ENCODE measurements at places on chromosomes 12 and 14.

GRCh38 chr14:75402867-75403413 is 24.9 kb upstream of the JDP2 start:
- no peak for DNase-seq

DNA sequence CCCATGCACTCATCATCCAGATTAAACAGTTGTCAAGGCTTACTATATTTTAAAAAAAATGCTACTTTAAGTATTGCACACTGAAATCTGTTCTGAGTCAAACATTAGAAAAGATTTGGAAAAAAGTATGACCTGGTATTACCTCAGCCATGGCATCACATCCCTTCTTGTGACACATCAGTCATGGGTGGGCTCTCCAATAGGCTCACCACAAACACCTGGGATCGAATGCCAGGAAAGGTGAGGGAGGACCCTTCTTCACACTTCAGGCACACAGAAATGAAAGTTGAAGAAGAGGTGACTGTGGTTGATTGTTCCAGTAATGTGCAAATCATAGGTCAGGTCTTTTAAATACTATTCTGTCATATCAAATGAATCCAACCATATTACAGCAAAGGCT is 36.6 kb upstream of the GZMB start:
- no peak for DNase-seq

DNA sequence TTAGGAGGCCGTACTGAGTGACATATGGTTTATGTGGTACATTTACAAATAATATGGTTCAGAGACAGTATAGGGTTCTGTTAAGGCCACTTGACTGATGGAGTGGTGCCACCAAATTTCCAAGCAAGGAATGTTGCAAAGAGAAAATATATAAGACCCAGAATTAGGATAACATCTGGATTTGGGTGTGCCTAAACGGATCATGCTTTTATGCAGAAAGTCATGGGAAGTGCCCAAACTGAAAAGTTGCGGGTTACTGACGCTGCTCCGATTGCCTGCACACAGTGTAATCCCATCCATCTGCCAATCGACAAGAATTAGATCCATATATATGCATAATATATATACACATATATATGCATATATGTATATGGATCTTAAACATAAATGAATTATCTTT is 138.4 kb upstream of the DCN start:
- DNase-seq: no peak

- DNase-seq: no peak
Measured at GRCh38 chr14:23013054-23013748, 3.3 kb upstream of the C14orf93 start.

- DNase-seq: peak; percentile 15
Measured at GRCh38 chr14:60756847-60757246, 22.3 kb downstream of the MNAT1 start.

GRCh38 chr12:104494137-104494792 is 37.5 kb downstream of the CHST11 start:
- DNase-seq: no peak

DNA sequence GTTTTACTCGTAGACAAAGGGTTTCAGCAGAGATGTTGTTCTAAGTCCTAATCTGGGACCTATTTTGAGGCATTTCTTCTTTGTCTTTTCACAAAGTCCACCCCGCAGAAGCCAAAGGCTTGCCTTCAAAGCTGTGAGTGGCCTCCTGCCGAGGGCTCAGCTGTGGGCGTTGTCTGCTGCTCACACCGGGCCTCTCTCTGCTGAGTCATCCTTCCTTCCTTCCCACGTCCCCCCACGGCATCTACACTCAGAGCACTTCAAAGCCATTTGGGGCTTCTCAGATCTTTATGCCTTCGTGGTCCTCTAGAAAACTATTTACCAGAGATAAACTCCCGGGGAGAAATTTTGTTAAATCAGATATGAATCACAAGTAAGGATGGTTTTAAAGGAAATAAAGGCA is 115.9 kb upstream of the TMPO start:
- peak; percentile 65 for DNase-seq

DNA sequence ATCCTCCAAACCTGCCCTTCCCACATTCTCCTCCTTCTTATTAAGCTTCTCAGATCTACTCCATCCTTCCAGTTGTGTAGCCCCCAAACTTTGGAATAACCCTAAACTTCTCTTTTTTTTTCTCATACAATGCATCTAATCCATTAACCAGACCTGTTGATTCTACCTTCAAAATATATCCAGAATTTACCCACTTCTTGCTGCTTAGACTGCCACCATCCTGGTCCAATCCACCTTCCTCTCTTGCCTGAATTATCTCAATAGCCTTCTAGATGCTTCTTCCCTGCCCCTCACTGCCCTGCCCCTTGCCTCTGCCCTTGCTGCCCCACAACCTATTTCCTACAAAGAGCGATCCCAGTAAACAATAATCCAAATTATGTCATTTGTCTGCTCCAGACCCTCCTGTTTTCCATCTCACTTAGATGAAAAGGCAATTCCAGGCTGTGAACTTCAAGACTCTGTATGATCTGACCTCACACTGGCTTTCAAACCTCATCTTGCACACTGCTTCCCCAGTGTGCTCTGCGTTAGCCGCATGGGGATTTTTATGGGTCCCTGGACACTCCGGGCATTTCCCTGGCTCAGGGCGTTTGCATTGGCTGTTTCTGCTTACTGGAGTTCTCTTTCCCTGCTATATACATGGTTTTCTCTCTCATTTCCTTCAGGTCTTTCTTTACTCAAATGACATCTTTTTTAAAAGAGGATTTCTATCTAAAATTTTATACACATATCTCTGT is 42.6 kb upstream of the HIF1A start:
- DNase-seq: no peak

GRCh38 chr14:49240383-49240782 is 345.8 kb downstream of the RPS29 start:
- no peak for DNase-seq

DNA sequence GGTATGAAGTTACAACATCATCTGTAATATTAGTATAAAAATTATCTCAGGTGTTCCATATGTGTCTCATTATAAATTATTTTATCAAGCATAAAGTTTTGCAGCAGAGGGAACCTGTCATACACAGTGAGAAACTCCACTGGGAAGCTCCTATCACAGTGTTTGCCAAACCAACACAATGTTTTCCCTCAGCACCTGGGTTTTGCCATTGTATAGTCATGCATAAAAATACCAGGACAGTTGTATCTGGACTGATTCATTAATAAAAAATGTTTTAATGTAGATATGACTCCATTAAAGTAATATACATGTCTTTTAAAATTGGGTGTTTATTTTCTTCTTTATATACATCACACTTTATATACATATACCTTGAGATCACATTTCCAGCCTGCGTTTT is 56.6 kb downstream of the METTL25 start:
- no peak for DNase-seq

- DNase-seq: no peak
Measured at GRCh38 chr14:97276573-97276972, 479.4 kb downstream of the VRK1 start.

DNA sequence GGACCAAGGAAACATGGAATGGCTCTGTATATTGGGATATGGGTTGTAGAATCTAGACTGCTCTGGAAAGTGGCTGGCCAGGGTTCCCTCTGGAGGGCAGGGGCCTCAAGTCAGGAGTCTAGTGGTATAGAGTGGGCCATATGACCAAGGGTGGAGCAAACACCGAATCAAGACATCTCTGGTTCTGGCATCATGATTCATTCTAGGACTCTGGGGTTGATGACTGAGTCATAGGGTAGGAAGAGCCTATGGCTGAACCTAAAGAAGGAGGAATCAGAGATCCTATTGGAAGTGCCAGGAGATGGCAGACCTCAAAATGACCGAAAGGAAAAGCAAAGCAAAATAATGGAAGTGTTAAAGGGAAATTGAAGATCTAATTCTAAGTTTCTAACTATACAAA is 356.4 kb upstream of the PRICKLE1 start:
- no peak for DNase-seq

- DNase-seq: no peak
Measured at GRCh38 chr14:80117876-80118275, 93.4 kb downstream of the DIO2 start.

DNA sequence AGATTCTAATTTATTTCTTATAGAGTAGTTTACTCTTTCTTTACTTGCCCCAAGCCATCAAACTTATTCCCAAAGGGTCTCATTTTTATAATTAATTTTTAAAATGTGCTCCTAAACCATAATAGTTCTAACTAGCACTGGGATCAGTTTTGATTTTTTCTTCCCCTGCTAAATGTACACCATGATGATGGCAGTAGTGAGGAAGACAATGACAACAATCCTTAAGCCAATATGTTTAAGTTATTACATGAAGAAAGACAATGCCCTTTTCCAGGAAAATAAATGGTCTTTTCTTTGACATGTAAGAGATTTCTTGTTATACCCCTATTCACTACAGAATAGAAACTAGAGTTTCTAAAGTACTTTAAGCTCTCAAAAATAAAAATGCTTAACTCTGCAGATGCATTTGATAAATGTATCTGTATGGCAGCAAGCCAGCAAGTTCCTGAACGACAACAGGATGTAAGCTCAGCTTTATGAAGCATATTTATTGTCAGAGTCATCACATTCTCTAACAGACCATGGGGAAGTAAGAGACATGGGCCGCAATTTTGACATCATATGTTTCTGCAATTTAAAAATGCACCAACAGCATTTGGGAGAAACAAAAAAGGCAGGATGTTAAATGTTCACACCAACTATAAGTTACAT is 36.0 kb upstream of the SNX6 start:
- peak; percentile 92 for DNase-seq

GRCh38 chr12:125110641-125111360 is 45.6 kb downstream of the AACS start:
- peak; percentile 46 for DNase-seq

DNA sequence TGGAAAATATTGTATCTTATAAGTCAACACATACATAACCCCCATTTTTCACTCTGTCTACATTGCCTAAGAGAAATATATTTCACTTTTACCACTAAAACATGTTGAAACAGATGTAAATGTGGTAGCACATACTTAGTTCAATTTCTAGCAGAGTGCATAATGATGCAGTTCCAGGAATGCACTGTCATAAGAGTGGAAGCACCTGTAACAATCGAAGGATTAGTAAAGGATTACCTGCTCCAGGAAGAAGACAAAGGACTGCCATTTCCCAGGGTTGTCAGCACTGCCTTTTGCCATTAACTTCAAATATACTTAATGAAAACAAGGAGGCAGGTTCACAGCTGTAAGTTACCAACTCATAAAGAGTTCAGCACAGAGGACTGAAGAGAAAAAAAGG is 24.6 kb downstream of the DAD1 start:
- no peak for DNase-seq

DNA sequence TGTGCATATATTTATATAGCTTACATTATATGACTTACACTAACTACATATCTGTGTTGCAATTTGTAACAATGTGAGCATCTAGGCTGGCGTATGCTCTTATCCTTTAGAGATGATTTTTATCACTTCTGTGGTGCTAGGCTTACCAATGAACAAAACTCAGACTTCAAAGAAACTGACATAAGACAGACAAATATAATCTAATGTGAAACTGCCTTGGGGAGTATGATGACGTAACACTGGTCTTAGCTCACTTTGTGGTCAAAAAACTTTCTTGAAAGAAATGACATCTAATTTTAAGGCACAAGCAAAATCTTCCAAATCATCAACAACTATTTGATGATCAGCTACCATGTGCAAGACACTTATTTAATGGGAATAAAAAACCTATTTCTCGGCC is 50.0 kb downstream of the SOX5 start:
- no peak for DNase-seq

DNA sequence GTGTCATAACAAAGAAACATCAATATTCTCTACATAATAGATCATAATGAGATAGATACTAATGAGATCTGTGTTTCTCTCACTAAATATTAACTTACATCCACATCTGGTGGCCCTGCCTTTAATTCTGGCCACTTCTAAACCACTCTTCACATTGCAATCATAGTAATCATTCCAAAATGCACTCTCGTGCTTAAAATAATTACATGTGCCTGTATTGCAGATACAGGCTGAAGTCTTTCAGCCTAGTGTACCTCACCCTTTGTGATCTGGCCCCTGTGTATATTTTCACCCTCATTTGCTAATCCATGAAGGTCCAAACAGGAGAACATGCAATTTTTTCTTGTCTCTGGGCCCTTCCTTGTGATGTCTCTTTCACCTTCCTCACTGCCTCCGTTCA is 108.0 kb downstream of the LIN7A start:
- DNase-seq: no peak

DNA sequence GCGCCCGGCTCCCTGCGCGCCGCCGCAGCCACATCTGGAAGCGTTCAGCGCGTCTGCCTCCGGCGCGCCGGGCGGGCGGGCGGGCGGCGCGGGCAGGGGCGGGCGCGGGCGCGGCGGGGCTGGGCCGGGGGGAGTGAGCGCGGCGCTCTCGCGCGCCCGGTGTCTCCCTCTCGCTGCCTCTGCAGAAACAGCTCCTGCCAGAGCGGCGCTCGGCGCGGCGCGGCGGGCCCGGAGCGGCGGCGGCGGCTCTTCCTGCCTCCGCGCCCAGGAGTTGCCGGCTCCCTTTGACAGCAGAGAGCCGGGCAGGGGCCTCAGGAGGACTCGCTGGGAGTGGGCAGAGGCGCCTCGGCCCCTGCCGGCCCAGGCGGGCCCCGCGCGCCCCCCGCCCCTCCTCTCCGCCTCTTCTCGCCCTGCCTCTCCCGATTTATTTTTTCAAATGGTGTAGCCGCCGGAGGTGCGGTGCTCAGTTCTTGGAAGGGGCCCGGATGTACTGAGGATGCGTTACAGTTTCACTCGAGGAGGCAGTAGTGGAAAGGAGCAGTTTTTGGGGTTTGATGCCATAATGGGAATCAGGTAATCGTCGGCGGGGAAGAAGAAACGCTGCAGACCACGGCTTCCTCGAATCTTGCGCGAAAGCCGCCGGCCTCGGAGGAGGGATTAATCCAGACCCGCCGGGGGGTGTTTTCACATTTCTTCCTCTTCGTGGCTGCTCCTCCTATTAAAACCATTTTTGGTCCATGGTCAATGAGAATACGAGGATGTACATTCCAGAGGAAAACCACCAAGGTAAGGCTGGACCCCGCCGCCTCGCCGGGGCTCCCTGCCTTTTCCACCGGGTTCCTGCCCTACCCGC is at the start of gene CACNA1C:
Gene CACNA1C, plus strand, starts transcription at position 162 of the 853 bp plus-strand sequence. Its CDS starts 576 bp downstream, at position 738.
- DNase-seq: peak; percentile 54

- DNase-seq: peak; percentile 26
Measured at GRCh38 chr14:101823511-101824120, 62.1 kb downstream of the PPP2R5C start.

DNA sequence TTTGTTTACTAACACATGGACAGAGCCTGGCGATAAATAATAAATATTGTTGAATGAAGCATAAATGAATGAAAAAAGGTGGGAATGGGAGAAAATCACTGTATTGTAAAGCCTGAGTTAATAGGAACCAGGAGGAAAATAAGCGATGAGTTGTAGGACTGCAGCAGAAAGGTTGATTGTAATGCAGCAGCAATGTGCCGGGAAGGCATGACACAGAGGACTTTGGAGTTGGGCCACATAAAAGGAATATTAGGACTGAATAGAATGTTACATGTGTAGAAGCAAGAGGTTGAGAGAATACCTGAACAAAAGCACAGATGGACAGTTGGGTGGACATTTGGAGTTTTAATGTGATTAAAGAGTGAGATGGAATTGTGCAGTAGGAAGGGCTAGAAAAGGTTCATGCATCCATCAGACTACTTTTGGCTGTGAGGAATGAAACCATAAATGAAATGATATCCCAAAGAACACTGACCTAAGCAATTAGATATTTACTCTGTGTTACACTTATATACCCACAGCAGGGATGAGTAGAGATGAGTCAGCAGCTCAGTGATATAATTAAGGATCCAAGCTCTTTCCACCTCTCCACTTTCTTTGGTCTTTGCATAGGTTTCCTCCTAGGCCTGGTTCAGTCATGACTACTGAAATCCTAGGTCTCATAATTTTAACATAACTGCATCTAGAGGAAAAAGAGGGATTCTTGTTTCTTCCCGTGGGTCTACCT is 55.4 kb downstream of the CCER1 start:
- no peak for DNase-seq

- no peak for DNase-seq
Measured at GRCh38 chr12:104608998-104609397, 152.2 kb downstream of the CHST11 start.

All from lung microvascular endothelial cell (primary cell).